ENCODE measurements at places on chromosomes 12 and 14.

DNA sequence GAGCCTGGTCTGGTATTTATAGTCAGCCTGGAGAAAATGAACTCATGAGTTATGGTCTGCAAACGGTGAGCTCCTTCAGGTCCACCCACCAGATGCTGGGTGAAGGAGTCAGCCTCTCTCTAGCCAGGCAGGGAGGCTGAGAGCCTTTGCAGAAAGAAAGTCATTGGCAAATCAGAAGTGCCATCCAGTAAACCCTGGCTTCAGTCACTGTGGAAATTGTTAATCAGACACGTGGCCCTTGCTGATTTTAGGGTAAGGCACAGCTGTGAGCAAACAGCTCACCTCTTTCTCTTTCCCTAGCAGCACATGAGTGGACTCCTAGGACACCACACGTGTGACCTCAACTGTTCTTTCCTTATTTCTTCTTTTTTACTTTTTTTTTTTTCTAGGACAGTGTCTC is 44.9 kb downstream of the CHST11 start:
- no peak for DNase-seq

- no peak for DNase-seq
Measured at GRCh38 chr12:64561302-64562136, 48.8 kb upstream of the RASSF3 start.

GRCh38 chr14:31894351-31894750 is 182.8 kb upstream of the ARHGAP5 start:
- no peak for DNase-seq

GRCh38 chr12:82144505-82144904 is 213.7 kb downstream of the CCDC59 start:
- no peak for DNase-seq

DNA sequence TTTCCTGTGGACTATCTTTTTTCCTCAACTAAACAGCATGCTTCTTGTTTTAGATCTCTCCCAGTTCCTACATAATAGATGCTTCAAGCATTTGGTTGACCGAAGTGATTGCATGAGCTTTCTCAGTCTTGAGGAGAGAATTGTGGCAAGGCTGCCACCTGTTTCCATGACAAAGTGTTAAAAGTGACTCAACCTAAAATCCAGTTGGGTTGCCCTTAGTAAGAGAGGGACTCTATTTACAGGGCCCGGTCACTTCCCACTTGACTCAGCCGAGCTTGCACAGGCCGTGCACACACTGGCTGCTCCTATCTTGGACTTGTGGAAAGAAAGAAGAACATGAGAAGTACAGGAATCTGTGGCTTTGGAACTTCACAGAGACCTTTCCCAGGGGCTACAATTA is 2.1 kb upstream of the B4GALNT3 start:
- DNase-seq = no peak

GRCh38 chr14:59455411-59455810 is 9.8 kb downstream of the GPR135 start:
- DNase-seq = no peak

DNA sequence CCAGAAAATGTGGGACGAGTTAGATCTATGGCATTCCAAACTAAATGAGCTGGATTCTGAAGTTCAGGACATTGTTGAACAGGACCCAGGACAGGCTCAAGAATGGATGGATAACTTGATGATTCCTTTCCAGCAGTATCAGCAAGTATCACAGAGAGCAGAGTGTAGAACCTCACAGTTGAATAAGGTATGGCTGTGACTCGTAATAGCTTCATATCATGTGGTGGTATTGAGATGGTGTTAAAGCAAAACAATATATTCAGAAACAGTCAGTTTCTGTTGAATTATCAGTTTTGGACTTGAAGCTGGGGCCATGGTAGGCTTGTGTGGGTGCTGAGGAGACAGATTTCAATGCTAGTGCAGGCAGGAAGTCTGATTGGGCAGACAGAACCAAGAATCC is 213.7 kb downstream of the ESR2 start:
- no peak for DNase-seq

GRCh38 chr12:2111826-2112225 is 59.0 kb downstream of the CACNA1C start:
- DNase-seq = no peak

- DNase-seq = no peak
Measured at GRCh38 chr12:101806265-101806664, 24.5 kb downstream of the GNPTAB start.

GRCh38 chr12:127760357-127760756 is 506.6 kb upstream of the TMEM132C start:
- no peak for DNase-seq

DNA sequence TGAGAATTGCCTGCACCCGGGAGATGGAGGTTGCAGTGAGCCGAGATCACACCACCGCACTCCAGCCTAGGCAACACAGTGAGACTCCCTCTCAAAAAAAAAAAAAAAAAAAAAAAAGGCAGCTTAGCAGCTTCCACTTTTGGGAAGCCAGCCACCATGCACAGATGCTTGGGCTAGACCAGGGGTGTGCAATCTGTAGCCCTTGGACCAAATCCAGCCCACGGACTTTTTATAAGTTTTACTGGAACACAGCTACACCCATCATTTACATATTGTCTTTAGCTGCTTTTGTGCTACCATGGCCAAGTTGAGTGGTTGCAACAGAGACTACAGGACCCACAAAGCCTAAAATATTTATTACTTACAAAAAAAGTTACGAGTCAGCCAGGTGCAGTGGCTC is 6.7 kb downstream of the CIT start:
- DNase-seq = peak; percentile 72

GRCh38 chr12:122421187-122421820 is 1.2 kb downstream of the CLIP1 start:
- DNase-seq = no peak

DNA sequence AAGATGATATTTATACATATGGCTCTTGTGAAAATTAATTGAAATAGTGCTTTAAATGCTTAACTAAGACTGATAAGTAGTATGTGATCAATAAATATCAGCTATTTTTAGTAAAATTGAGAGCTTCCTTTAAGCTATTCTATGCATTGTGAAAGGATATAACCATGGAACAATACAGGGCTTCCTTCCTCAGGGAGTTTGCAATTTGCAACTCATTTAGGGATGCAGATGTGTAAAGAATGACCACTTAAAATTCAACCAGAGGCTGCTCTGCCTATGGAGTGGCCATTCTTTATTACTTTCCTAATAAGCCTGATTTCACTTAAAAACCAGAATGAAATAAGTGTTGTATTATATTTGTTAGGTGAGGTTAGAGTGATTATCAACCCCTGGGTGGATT is 103.2 kb upstream of the PRICKLE1 start:
- DNase-seq = no peak

GRCh38 chr14:56173365-56173922 is 55.2 kb downstream of the PELI2 start:
- DNase-seq = no peak

GRCh38 chr14:102872020-102872419 is 50.4 kb upstream of the AMN start:
- no peak for DNase-seq

GRCh38 chr14:67965696-67966095 is 146.1 kb downstream of the RAD51B start:
- DNase-seq = no peak

GRCh38 chr12:54374562-54375258 is 9.8 kb downstream of the ZNF385A start:
- DNase-seq = no peak

- no peak for DNase-seq
Measured at GRCh38 chr14:30240685-30241084, 313.0 kb upstream of the PRKD1 start.

- DNase-seq = no peak
Measured at GRCh38 chr14:75084513-75084912, 15.1 kb downstream of the ZC2HC1C start.

DNA sequence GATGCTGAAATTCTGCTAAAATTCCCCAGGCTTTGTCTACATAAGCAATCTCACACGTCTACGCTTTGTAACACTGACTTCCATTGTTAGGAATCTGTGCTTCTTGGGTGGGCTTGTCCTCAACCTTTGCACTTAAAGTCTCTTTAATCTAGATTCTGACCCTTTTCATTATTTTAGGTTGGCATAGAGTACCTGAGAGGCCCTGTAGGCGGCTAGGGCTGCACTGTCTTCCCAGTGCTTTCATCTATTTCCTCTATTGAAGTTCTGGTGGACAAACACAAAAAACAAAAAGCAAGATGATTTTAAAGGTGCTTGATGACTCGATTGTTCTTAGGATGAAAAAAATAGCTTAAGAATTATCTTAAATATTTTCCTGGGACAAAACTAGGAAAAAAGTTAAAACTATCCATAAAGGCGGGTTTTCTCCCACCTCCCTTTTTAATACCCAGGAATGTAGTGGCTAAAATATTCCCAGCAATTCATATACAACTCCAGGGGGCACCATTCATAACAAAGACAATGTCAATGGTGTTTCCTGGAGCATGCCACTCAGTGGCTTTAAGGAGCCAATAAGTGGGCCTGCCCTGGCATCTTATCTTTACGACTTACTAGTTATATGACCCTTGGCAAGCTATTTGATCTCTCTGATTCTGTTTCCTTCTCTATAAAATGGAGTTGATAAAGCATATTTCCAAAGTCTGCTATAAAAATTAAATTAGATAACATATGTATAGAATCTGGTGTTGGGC is 197.5 kb downstream of the STXBP6 start:
- no peak for DNase-seq

- DNase-seq = no peak
Measured at GRCh38 chr14:95623195-95623594, 63.0 kb upstream of the TCL1B start.

GRCh38 chr14:68245146-68246073 is 425.8 kb downstream of the RAD51B start:
- peak; percentile 39 for DNase-seq

DNA sequence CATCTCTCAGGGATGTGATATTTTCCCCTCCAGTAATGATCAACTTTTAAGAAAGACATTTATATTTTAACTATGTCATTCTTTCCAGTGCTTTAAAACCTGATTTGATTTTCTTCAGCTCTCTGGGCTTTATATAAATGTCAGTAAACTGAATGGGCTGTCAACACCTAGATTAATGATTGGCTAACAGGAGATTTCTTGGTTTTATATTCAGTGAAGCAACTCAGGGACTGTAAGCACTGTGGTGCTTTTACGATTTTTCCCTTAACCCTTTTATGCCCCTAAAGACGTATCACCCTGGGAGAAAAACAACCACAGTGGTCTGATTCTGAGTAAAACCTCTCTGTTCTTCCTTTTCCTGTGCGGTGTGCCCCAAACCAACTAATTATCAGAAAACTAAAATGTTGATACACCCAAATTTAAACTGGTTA is 38.0 kb downstream of the PTGER2 start:
- DNase-seq = no peak

GRCh38 chr12:125331342-125332052 is 266.3 kb downstream of the AACS start:
- DNase-seq = no peak

DNA sequence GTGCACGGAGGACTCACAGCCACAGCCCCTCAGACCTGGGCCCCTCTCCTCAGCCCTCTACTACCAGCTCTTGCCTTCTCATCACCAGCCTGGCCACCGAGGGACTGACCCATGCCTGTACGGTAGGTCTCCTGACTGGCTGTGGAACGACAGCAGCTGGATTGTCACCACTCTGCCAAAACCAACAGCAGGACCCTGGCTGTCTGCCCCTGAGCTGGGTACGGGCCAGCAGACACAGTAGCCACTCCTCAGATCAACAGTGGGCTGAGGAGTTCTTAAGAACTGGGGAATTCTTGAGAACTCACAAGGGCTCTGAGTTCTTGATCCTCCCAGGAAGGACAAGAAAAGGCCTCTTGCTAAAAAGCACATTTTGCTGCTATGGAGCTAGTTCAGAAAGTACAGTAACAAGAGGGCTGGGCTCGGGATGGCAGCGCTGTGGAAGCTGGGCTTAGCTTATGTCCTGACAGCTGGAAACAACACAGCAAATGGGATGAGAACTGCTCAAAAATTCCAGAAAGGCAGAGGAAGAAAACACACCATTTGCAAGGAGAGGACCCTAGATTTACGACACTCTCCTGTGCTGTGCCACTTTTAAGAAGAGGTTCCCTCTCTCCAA is 176.4 kb downstream of the ANO2 start:
- DNase-seq = no peak

GRCh38 chr12:41932470-41932991 is 212.1 kb downstream of the GXYLT1 start:
- DNase-seq = peak; percentile 53

GRCh38 chr14:75119056-75119455 is 7.8 kb downstream of the NEK9 start:
- DNase-seq = no peak

- DNase-seq = no peak
Measured at GRCh38 chr12:24197532-24197931, 248.1 kb upstream of the SOX5 start.

GRCh38 chr14:102233081-102233480 is 71.9 kb downstream of the MOK start:
- DNase-seq = no peak

DNA sequence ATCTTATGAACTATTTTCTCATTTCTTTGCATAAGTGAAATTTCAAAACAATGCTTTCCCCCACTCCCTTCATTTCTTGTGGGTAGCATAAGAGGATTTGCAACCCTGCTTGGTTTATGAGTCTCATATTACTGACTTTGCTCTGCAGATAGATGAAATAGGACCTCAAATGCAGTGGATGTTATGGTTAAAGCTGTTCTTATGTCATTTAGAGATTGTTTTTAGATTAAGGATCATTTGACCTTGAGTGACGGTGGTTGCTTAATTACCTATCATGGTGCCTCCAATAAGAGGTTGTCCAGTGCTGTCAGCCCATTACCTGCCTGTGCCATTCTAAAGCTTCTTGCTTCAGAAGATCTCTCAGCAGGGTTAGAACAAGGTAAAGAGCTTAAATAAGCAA is 351.4 kb upstream of the ATP2B1 start:
- no peak for DNase-seq

- DNase-seq = no peak
Measured at GRCh38 chr12:115521771-115522409, 755.6 kb downstream of the MED13L start.

- no peak for DNase-seq
Measured at GRCh38 chr14:99072956-99073355, 199.0 kb downstream of the BCL11B start.

DNA sequence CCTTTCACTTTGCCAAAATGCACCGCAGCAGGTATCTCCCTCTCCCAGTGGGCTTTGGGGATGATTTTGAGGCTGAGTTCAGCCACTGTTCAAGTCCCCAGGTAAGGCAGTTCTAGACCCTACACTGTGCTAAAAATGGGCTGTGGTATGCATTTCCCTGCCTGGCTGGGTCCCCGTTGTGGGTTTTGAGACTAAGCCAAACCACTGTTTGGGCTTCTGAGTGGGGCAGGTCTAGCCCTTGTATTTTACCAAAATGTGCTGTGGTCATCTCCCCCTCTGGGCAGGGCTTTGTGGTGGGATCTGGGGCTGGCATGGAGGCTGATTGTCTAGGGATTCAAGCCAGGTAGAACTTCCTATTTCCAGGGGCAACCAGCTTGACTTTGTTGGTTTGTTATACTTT is 13.6 kb upstream of the OR4Q3 start:
- no peak for DNase-seq

GRCh38 chr12:509500-509899 is 49.8 kb downstream of the B4GALNT3 start:
- no peak for DNase-seq

DNA sequence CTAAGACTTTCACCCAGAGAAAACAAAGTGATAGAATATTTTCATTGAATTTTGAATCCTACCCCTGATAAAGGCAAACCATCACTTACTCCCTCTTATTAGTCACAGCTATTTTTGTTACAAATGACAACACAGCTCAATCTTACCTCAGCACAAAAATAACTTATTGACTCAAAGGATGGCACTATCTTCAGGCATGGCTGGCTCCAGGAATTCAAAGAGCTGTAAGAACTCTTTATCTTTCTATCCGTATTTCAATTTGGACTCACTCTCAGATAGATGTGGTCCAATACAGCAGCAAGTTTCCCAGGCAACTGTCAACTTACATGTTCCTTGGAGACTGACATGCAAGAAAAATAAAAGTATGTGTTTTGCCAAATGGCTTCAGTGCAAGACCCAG is 709.4 kb upstream of the MDGA2 start:
- DNase-seq = no peak

Measured in NCI-H1694 (cell line).